ENCODE measurements at places on chromosomes 12 and 14. TPM values are rescaled to one million over a fixed set of nuclear protein-coding genes. Genes with fewer than 3 reads are reported as not detected.

The LRCOL1 gene
- not detected for total RNA-seq

The FOXN4 gene
- not detected for total RNA-seq

The CARMIL3 gene
- total RNA-seq: 0.58 TPM

The TAS2R9 gene
- total RNA-seq: not detected

The RFLNA gene
- 28.1 TPM for total RNA-seq

The ADAM21 gene
- not detected for total RNA-seq

The PLA2G1B gene
- total RNA-seq: not detected

Measured in sciatic nerve (tissue), 2 donors.